SW 1271 (cell line): ENCODE measurements at places on chromosomes 1 and 21.

- DNase-seq: no peak
Observed at GRCh38 chr1:167132301-167133010, 38.6 kb downstream of the STYXL2 start.

GRCh38 chr1:226017070-226017469 is 17.9 kb upstream of the SDE2 start:
- DNase-seq: no peak

- DNase-seq: no peak
Observed at GRCh38 chr1:86069757-86070145, 86.8 kb downstream of the COL24A1 start.

GRCh38 chr1:206700445-206701036 is 15.8 kb downstream of the MAPKAPK2 start:
- no peak for DNase-seq

- no peak for DNase-seq
Observed at GRCh38 chr1:41608211-41608610, 123.7 kb upstream of the EDN2 start.

DNA sequence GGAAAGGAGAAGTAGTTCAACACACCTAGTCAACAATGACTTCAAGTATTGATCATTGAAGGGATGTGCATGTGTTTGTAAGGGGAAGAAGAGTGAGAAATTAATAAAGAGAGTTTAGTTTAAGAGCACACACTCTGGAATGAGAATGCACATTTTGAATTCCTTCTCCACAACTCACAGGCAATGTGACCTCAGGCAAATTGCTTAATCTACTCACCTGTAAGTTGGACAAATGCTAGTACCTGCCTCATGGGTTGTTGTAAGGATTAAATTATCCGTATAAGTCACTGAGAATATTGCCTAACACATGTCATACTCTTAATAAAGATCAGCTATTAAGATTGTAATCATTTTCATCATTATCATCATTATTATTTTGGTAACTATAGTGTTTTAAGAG is 204.0 kb upstream of the NFIA start:
- no peak for DNase-seq

GRCh38 chr1:61370913-61371279 is 288.5 kb downstream of the NFIA start:
- no peak for DNase-seq

- no peak for DNase-seq
Observed at GRCh38 chr1:156508955-156509234, 8.3 kb upstream of the MEF2D start.

DNA sequence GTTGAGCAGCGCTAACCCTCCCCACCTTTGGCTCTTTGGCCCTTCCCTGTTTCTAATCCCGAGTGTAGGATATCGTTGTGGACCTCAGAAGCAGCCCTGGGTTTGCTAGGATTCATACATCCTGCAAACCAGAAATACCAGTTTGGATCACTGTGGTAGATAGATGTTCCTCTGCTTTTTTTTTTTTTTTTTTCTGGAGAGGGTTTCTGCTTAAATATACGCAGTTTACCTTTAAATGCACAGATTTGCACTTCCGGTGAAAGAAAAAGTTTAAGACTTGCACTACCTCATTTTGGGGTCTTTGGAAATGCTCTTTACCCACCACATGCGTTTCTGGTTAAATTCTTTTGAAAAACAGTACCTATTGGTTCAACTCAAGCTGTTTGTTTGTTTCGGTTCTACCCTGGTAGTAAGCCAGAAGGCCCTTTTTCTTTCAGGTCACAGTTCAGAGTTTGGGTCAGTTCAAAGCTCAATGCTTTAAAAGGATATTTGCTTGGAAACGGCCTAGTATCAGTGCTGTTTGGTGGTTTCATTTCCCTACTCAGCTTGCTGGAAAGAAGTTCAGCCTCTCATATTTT is 908 bp downstream of the DDI2 start:
- DNase-seq: no peak

- DNase-seq: no peak
Observed at GRCh38 chr1:212166644-212167043, 118.6 kb upstream of the PPP2R5A start.

DNA sequence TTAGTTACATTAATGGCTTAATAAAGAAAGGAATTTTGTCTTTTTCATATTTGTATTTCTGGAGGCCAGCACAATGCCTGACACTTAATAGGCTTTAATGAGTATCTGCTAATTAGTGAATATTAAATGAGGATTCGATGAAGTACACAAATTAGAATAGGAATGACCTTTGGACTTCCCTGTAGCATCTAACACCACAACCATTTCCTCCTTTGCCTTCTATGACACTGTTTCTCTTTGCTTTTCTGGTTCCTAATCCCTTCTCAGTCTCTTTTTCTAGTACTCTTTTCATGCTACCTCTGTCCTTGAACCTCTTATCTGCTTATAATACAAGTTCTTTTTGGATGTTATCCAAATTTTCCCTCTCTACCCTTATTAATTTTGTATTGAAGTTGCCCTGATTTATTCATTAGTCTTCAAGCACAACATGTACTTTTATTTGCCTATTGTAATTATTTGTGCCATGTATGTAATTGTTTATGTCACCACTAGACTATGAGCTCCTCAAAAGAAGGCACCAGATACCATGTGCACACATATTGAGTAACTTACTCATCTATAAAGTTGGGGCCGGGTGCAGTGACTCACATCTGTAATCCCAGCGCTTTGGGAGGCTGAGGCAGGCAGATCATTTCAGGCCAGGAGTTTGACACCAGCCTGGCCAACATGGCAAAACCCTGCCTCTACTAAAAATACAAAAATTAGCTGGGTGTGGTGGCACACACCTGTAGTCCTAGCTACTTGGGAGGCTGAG is 23.8 kb downstream of the RPS27 start:
- DNase-seq: no peak

GRCh38 chr1:69157046-69157756 is 410.5 kb upstream of the LRRC7 start:
- DNase-seq: no peak

- DNase-seq: no peak
Observed at GRCh38 chr1:110053552-110054428, 16.7 kb downstream of the ALX3 start.

GRCh38 chr1:183150445-183150844 is 35.6 kb upstream of the LAMC2 start:
- DNase-seq: no peak

DNA sequence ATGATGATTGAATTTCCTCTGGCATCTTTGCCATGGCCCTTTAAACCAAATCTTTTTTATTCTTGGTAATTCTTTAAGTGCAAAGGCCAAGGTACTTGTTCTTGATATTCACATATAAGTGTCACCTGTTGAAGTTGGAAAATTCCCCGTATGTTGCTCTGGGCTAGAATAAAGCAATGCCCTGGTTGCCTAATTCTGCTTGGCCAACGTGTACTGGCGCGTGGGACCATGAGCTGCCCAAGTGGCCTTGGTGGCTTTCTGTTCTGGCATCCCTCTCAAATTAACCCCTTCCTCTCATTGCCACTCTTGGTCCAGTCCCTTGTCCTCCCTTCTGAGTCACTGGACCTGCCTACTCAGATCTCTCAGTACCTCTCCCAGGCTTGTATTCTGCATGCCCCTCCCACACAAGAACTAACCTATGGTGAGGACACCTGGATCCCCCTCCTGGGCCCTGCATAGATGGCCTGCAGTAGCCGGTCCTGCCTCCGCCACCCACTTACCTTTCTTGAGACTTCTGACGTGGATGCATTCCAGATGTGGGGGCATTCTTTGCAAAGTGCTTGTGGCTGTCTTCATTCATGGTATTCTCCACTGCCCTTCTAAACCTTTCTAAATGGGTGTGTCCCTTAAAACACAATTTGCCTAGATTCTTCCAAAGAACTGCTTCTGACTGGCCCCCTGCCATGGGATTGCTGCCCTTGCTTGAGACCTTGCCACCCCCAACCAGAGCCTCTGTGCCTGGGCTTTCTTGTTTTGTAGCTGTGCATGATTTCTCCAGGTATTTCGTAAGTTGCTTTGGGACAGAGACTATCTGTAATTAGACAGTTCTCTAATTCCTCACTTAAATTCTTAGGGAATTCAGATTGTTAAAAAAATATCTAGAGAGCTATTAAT is 152.4 kb downstream of the GALNT2 start:
- no peak for DNase-seq

DNA sequence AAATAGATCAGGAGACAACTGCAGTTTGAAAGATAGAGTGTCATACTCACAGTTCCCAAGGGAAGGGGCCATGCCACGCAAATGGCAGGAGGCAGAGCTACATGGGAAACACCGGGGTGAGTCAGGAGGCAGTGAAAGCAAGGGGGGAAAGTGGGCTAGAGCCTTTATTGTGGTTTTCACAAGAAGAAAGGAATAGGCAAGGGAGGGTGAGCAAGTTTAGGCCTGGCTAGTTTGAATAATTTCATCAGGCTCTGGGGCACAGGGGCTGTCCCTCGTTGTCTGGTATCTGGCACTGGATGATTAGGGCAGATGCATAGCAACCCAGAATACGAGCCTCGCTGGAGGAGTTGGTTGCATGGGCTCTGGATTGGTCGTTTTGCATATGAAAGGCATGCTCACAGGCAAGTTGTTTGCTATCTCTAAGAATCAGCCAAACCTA is 17.0 kb upstream of the ITLN2 start:
- no peak for DNase-seq

GRCh38 chr1:101738475-101738874 is 258.3 kb downstream of the OLFM3 start:
- DNase-seq: peak; percentile 14

GRCh38 chr1:236692742-236693141 is 6.4 kb downstream of the ACTN2 start:
- DNase-seq: no peak

DNA sequence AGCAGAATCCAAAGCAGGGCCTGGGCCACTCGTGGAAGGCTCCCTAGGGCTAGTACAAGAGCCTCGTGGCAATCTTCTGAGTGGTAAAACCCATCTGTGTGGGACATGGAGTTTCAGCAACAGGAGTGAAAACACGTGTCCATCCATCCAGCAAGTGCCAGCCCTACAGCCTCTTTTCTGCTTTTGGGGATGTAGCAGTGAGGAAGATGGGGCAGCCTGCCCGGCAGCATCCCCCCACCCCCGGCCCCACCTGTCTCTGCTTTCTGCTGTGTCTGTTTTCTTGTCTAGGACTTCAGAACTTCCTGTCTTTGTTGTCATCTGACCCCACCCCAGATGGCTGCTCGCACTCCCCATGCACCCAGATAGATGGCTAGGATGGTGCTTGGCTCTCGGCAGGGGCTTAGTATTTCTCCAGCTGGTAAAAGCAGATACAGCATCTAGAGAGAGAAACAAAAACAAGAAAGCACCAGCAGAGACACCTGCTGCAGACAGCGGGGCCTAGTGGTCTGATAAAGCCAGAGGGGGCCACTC is 1.5 kb downstream of the CPTP start:
- DNase-seq: no peak

- DNase-seq: no peak
Observed at GRCh38 chr1:91501971-91502671, 1.5 kb downstream of the CDC7 start.

DNA sequence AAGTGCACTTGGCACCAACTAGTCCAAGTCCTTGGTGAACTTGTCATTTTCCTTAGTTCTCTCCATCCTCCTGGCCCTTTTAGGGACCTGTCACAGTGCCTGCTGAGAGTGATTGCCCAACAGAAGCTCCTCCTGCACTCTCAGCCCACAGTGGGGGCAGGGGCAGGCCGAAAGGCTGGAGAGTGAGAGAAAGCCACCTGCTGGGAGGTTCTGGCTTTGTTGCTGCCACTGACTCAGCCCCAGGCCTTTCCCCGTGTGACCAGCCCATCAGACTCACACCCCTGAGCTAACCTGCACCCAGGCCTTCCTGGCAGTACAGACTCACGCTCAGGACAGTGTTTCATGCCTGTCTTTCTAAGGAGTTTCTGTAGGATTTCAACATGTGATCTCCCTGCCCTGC is 17.1 kb upstream of the PROK1 start:
- DNase-seq: no peak

DNA sequence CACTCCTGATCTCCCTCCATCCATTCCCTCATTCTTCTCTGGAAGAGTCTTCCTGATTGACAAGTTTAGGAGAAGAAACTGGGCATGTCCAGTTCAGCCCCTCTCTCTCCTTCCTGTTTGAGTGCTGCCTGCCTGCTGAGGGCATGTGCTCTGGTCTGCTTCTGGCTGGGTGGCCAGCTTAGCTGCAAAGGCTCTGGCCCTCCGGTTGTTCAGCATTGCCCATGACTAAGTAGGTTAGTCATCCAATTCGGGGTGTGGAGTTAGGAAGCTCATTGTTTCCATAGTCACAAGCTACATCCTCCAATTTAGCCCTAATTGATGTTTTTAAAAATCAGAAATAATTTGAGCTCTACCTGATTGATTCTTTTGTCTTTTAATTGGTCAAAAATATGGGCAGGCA is 25.6 kb upstream of the PLA2G2E start:
- peak; percentile 51 for DNase-seq

DNA sequence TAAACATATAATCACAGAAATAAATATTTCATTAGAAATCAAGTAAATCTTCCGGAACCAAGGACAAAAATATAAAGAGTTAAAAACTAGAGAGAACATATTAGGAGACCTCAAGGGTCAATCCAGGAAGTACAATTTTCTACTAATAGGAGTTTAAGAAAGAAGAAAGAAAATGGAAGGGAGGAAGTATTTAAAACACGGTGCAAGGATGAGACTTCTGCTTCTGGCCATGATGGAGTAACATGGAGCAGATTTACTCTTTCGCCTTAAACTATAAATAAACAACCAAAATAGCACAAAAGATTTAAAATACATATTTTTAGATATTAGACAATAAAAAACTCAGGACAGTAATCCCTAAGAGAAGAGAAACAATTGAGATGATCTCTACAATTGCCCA is 12.6 kb upstream of the IFNAR1 start:
- DNase-seq: no peak

- DNase-seq: peak; percentile 19
Observed at GRCh38 chr21:35086357-35086756, 37.3 kb upstream of the RUNX1 start.

- no peak for DNase-seq
Observed at GRCh38 chr1:55347866-55348265, 132.7 kb upstream of the USP24 start.

DNA sequence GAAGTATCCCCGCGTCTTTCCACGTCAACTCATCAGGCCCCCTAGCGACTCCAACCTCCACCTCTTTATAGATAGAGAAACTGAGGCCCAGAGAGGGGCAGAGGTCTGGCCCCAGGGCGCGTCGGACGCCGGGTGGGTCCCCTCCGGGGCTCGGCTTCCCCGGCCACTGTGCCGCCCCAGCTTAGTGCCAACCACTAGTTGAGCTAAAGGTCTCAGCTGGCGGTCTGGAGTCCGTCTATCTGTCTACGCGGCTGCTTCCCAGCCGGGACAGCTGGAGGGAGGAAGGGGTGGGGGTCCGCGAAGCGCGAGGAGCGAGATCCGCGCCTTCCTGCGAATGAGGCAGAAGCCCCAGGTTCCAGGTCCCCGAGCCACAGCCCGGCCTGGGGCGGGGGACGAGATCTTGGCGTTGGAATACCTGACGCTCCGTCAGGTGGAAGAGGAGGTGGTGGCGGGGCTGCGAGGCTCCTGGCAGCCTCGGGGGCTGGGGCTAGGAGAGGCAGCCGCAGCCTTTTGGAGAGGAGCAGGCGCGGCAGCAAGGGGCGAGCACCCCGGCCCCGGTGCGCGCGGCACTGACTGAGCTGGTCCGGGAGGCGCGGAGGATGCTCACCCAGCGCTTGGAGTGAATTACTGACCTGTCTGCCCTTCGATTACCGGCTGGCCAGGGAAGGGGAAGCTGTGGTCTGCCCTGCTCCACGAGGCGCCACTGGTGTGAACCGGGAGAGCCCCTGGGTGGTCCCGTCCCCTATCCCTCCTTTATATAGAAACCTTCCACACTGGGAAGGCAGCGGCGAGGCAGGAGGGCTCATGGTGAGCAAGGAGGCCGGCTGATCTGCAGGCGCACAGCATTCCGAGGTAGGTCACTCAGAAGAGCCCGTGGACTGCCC is 937 bp downstream of the PODN start:
- no peak for DNase-seq
